ENCODE measurements at places on chromosomes 5 and 9.

- no peak for DNase-seq
These were observed 122.3 kb downstream of the VAV2 start for GRCh38 chr9:133869674-133870405.

DNA sequence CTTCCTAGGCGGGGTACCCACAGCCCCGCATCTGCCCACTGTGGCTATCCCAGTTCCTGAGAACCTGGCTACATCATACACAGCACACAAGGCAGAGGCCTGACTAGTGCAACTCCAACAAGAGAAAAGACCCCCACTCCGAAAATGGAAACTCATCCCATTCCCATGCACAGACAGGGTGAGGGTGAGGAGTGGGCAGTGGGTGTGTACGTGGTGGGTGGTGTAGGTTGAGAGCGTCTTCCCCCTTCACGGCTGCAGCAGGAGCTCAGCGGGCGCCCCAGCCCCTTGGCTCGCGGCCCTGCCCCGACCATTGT, 501 bp upstream of the MAP1B start:
- DNase-seq = no peak

DNA sequence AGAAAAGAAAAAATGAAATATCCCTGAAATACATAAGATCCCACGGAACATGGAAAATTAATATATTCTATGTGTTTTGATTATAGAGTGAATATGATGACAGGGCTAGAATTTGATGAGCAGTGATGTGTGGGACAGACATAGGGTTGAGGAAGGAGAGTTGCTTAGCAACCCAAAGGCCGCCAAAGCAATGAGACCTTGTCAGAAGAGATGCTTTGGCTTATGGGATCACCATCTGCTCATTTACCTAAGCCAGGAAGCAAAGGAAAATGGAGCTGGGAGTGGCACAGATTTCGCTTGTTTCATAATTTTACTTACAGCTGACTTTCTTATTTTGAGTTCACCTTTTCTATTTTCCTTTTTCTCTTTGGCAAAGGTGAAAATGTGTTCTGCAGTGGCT, 20.9 kb upstream of the HAPLN1 start:
- no peak for DNase-seq

- DNase-seq = no peak
These were observed 228.3 kb downstream of the PDE4D start for GRCh38 chr5:59665086-59665831.

DNA sequence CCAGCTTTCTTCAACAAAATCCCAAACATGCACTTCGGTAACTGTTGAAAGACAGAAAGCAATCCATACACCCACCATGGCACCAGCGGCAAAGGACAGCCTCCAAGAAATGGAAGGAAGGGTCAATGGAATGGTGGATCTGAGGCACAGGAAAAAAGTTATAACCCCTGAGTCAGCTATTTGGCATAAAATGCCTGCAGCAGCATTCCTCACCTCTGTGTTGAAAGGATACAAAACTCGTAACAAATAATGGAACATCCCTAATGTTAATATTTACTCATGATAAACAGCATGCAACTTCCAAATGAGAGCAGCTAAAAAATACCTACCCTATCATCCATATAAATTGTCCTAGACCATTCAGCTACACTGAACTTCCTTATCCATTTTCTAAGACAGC, 9.4 kb downstream of the FBXW11 start:
- no peak for DNase-seq

DNA sequence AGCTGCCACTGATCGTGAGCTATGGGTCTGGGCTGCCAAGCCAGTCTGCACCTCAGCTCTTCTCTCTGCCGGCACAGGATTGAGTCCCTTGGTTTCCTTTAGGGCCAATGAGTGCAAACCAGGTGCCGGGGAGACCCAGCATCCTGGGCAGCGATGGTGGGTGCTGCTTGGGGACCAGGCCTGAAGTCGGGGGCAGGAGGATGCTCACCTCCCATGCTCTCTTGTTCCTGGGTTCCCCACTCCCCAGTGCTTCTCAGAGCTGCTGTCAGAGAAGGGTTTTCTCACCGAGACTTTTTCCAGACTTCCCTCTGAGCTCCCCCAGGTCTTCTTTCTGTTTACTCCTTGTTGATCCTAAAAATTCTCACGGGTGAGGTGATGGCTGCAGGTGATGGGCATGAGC, 61.2 kb downstream of the IRX1 start:
- no peak for DNase-seq

GRCh38 chr9:129725795-129726251, 27.0 kb downstream of the PTGES start:
- no peak for DNase-seq

GRCh38 chr5:150264667-150265603, 24.6 kb downstream of the CAMK2A start:
- no peak for DNase-seq

DNA sequence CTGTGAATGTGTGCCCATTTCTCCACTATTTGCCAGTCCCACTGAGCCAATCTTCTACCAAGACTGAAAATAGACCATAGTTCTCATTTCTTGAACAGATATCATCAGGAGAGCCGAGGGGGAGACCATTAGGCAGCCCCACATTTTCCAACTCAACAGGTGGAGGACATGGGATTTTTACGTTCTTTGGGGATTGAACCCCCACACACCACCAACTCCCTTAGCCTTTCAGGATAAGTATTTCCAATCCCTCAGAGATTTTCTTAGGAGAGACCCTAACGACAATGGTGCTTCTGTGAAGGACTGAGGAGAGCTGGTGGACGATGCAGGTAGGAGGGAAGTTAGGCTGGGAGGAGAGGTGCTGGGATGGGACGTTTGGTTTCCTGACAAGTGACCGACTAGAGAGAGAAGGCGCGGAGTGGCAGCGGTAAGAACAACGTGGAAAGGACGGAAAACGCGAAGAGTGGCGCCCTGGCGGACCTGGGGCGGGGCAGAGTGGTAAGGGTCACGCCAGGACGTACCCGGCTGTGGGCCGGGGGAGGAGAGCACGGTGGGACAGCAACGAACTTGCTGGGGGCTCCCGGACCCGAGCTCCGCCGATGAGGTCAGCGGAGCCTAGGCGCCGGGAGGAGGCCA, 681 bp upstream of the CHSY3 start:
- no peak for DNase-seq

DNA sequence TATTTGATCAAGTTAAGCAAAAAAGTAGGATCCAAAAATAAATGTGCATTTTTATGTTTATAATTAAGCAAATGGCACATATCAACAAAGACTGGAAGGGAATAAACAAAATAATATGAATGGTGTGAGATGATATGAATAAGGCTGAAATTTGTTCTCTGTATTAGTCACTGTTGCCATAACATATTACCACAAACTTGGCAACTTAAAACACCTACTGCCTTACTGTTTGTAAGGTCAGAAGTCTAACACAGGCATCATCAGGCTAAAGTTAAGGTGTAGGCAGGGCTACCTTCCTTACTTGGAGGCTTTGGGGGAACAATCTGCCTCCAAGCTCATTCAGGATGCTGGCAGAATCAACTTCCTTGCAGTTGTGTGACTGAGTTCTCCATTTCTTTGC, 19.3 kb downstream of the PGGT1B start:
- DNase-seq = no peak

DNA sequence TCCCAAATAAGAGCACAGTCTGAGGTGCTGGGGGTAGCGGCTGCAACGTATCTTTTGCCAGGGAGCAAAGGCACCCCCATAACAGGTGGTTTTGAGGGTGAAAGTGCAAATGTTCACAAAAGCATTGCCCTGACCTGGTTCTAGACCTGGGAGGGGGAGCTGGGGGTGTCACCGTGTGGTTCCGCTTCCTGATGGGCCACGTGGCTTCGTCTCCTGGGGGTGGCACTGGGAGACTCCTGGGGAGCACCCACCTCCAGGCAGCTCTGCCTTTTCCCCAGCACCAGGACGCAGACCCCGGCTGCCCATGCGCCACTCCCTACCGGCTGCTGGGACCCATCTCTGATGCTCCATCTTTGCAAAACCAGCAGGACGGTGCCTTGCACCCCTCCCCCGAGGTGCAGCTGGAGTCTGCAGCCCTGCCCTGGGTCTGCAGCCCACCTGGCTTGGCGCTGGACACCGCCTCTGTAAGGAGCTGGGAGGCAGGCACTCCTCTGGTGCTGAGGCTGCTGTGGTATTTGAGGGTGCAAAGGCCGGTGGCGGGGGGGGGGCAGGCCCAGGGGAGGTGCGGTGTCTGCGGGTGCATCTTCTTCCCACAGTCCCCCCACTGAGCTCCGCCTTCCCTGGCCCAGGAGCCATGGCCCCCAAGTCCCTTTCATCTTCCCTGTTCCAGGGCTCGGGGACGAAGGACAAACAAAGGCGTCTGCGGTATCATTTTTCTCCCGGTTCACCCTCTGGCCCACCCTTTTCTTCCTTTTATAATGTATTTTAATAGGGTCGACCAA, 29.8 kb upstream of the RXRA start:
- no peak for DNase-seq

DNA sequence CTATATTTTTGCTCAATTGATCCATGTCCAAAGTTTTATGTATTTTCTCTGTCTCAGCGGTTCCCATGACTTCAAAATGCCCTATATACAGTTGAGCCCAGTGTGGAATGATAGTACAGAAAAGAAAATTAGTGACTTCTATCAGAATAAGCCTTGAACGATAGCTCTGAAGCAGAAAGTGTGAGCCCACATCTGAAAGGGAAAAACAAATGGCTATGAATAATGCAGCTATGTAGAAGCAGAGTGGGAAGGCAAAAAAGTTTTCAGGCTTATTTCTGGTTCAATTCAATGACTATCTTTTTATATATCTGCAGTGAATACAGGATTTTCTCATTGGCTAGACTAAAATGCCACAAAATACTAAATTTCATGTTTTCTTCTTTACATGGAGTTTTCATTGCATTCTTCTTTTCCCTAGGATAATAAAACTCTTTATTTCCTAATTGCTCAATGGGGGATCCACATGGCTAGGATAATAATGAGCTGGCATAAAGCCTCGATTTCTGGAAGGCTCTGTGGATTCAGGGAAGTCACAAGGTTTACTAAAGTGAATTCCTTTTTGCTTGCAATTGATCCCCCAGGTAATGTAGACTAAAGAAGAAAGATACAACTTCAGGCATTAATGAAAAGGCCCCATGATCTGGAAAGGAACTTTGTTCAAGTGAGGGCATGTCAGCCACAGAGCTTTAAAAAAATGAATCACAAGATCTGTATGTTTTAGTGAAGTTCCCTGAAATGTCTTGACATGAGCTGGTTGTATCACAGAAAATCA, 377.0 kb upstream of the RIOK2 start:
- no peak for DNase-seq
